ENCODE measurements at places on chromosomes 7 and 10.

DNA sequence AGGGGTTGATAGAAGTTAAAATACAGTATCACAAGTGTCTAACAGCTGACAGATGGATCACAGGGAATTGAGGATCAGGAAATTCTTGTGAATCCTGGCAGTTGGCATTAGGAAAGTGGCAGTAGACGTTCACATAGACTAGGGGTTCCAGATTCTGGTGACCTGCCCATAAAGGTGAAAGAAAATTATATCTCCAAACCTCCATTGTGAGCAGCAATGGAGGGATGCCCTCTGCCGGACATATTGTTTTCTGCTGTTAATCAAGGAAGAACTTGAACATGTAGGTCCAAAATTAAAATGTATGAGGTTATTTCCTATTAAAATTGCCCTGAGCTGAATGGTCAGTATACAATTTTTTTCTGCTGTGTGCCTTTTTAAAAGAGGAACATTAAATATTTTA lies 5.1 kb downstream of the NME8 start:
- no peak for DNase-seq

- DNase-seq = no peak
These were observed 5.1 kb upstream of the BAZ1B start for GRCh38 chr7:73526896-73527821.

GRCh38 chr7:155680864-155681263 lies 36.4 kb downstream of the RBM33 start:
- no peak for DNase-seq

GRCh38 chr7:51968461-51968860 lies 651.9 kb upstream of the COBL start:
- DNase-seq = no peak

- DNase-seq = no peak
These were observed 8.5 kb downstream of the CLIP2 start for GRCh38 chr7:74297516-74298233.

- DNase-seq = no peak
These were observed 177.0 kb downstream of the ST7 start for GRCh38 chr7:117130262-117130661.

DNA sequence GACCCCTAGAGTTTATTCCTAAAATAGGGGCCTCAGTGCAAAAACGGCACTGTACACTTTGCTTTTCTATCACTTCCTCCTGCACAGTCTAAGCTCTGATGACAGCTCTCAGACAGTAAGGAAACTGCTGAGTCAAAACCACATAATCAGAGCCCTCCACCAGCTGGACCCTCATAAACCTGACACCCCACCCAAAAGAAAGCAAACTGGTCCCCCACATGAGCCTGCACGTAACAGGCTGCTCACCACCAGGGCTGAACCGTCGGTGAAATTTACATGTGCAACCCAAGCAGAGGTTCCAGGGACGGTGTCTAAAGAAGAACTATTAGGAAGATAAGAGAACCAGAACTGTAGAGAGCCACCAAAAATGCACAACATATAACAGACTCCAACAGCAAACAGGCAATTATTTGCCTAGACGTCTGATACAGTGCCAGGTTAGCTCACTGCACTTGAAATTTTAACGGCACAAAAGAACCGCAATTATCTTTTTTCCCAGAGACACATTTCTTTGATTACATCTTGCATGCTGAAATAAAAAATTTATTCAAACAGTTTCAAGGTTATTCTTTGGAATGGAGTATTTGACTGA lies 19.6 kb downstream of the SGMS1 start:
- DNase-seq = no peak

GRCh38 chr7:88243345-88243909 lies 23.6 kb upstream of the SRI start:
- DNase-seq = no peak

GRCh38 chr7:5349005-5349380 lies 66.2 kb downstream of the SLC29A4 start:
- no peak for DNase-seq

DNA sequence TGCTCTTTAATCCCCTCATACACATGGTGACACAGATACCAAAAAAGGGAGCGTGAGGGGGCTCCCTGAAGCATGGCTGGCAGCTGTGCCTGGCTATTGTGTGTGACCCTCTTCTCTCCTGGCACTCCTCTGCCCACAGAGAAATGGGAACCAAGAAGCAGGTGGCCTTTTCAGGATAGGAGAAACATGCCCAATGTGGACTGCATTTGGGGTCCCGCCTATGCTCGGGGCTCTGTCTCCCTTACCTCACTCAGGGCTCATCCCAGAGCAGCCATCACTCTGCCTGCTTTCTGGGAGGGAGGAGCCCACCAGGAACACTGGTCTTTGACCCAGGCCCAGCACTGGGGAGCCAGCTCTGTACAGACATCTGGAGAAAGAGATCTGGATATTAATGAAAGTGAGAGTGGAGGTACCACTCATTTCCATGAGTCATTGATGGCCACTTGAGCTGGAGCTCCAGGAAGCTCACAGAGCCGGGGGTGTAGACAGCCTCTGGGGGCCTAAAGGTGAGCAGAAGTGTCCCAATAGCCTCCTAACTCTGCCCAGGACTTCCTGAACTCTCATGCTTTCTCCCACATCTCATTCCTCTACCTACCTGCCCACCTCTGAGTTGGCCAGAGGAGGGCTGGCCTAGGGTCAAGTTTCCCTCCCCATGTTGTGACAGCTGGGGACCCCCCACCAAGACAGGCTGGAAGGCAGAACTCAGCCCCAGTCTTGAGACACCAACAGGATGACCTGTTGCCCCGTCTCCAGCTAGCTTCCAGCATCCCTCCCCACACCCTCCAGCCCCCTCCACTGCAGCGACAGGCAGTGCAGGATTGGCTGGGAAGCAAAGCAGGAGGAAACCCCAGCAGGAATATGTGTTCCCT lies 42.6 kb downstream of the DRGX start:
- no peak for DNase-seq

- DNase-seq = no peak
These were observed 42.2 kb upstream of the NRF1 start for GRCh38 chr7:129569326-129569725.

DNA sequence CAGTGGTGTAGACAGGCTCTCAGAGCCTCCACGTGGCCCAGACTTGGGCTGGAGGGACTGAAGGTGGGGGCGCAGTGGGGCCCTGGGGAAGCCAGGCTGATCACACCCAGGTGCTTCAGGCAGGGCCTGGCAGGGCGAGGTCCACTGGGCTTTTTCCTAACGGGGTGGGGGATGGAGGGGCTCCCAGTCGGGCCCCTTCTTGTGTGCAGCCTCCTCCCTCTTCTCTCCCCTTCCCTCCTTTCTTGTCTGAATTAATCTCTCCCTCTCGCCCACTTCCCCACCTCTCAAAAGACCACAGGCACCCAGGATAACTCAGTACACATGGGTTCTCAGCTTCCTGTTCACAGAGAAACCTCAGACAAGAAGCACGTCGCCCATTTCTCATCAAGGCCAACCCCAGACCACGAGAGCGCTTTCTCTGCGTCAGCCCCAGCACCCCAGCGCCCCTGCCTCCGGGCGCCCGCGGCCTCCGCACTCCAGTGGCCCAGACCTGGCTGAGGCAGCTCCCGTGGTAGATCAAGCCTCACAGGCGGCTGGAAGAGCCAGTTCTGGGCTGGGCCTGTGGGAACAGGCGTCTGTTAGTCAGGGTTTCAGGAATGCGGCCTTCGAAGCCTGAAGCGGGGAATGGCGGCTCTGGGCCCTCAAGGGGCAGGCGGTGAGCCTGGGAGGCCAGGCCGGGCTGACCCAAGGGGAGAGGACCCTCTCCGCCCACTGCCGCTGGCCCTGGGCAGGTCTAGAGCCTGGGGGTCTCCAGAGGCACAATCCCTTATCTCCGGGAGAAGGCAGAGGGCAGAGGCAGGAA lies 50.6 kb downstream of the PWWP2B start:
- peak; percentile 66 for DNase-seq

DNA sequence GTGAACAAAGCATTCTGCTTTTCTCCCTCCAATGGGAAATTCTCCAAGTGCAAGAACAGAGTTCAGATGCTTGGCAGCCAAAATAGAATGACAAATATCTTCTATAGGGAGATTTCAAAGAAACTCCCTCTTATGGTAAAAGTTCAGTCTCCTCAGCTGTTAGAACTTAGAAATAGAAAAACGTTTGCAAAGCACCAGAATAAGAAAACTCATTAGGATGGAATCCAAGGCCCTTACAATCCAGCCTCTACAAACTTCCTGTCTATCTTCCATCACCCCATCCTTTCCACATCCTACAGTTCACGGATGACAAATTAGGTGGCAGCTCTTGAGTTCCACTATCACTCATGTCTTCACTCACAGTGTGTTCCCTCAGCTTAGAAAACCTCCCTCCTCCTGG lies 25.7 kb downstream of the FAM13C start:
- DNase-seq = no peak

- no peak for DNase-seq
These were observed 323.1 kb downstream of the TFEC start for GRCh38 chr7:115707258-115708012.
